ENCODE measurements at places on chromosomes 1 and 21.

DNA sequence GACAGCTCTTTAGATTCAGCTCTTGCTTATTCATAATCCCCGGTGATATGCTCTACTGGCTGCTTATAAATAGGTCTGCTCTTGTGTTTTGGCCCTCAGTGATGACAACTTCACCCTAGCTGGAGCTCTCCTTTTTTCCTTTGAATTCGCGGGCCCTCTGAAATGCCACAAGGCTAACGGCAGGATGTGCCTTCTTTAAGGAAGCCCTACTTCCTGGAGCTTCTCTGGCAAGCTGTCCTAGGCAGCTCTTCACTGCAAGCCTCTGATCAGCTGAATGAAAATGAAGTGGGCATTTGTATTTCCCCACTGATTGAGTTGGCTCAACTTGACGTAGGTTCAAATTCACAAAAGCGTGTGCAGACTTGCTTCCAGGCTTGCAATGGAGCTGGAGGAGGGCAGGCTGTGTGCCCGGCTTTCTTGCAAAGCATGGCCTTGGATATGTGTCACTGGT lies 22.2 kb downstream of the SGIP1 start:
- no peak for DNase-seq

- no peak for DNase-seq
Observed at GRCh38 chr1:983798-984475, 2.0 kb upstream of the PERM1 start.

DNA sequence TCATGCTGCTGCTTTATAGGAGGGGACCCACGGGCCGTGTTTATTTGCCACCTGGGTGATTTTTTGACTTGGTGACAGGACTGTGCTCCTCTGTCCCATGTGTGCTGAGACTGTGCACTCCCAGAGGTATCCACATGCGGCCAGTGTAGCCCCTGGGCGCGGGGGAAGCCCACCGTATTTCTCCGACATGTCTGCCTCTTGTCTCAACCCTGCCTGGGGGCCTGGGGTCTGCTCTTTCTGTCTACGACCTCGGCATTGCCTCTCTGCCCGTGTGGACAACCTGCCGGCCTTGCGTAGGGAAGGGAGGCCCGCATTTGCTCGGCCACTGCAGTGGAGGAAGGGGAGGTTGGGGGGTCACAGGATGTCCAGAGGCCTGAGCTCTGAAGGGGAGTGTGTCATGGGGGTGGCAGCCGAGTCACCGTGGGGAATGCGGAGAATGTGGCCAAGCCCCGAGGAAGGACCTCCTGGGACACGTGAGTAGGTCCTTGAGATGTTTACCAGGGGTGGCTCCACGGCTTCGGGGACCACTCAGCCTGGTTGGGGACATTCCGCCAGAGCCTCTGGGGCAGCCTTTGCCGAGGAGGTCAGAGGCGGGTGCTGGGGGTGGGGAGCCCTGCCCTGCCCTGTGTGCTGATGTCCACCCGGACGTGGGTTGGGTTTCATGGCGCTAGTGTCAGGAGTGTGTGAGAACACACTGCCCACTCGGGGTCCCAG lies 11.0 kb downstream of the PRKCZ start:
- DNase-seq = no peak

DNA sequence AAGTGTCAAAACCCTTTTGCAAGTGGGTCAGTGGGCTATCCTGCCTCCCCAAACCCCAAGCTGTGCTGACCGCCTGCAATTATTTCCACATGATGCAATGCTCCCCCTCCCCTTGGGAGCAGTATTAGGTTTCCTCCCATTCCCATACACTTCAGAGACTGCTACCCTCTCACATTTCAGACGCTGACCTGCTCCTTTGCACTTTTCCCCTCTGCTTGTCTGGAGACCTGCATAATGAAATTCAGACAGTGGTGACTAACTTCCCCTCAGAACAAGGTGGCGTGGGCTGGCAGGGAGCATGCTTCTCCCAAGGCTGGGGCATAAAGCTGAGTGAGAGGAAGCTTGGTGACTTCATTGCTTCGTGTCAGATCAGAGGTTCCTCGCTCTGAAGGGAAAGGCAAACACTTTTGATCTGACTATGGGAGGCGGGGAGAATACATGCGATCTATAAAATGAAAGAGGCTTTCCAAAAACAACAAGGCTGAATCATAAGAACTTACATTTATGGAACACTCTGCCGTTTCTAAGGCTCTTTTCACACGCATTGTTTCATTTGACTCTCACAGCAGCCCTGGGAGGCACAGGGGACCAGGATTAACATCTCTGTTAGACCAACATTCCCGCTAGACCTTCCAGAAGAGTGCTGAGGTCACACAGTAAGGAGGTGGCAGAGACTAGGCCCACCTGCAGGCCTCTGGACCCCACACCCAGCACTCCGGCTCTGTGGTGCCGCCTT lies 27.5 kb upstream of the ROR1 start:
- no peak for DNase-seq

DNA sequence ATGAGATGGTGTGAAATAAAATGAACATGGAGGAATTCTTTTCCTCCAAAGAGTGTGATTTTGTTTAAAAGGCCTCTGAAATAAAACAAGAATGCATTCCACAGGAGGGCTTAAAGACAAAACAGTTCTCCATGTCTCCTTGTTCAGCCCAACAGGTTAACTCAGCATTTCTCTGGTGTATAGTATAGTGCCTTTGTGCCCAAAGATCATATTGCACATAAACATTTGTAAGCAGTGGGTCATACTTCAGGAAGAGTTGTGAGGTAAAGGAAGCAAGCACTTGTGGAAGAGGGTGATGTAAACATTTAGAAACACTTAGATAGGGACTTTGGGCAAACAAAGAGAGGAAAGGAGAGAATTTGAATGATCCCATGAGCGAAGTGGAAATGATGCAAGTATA lies 433.9 kb downstream of the SIPA1L2 start:
- no peak for DNase-seq

DNA sequence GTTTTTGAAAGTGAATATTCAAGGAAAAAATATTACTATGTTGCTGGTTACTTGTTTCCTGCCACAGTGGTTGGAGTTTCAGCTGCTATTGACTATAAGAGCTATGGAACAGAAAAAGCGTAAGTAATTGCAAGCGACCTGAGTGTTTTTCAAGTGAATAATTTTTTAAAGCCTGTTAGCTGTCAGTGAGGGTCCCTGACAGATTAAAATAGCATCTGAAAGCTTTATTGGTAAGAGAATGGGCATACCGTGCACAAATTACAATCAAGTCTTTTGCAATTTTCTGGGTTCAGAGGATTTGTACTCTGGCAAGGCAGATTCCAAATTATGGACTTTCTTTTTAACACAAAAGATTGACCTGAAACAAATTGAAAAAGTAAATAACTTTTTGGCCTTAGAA lies 169.7 kb downstream of the ADGRL2 start:
- no peak for DNase-seq

GRCh38 chr1:203691447-203691846 lies 64.8 kb downstream of the ATP2B4 start:
- no peak for DNase-seq

- DNase-seq = no peak
Observed at GRCh38 chr1:200165493-200166220, 138.1 kb downstream of the NR5A2 start.

DNA sequence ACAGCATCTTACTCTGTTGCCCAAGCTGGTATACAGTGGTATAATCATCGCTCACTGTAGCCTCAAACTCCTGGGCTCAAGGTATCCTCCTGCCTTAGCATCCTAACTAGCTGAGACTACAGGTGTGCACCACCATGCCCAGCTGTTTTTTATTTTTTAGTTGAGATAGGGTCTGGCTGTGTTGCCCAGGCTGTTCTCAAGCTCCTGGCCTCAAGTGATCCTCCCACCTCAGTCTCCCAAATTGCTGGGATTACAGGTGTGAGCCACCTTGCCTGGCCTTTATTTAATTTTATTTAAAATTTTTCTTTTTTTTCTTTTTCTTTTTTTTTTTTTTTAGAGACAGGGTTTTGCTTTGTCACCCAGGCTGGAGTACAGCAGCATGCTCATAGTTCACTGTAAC lies 9.2 kb downstream of the MAP7D1 start:
- no peak for DNase-seq

GRCh38 chr1:1197551-1198422 lies 8.6 kb downstream of the TNFRSF18 start:
- no peak for DNase-seq

DNA sequence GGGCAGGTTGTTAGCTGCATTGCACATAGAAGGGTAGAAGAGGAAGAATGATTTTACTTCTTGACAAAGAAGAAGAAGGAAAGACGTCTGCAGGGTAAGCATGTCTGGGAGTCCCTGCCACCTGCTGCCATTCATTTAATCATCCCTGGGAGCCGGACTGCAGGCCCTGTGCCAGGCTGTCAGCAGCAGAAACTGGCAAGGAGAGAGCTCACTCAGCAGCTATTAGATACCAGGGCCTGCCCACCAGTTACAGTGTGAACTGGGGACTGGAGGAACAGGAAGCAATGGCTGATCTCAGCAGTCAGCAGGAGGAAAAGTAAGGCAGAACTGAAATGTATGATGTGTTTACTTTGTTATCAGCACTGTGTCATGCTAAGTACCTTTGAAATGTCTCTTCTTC lies 75.7 kb upstream of the C1orf87 start:
- DNase-seq = no peak

DNA sequence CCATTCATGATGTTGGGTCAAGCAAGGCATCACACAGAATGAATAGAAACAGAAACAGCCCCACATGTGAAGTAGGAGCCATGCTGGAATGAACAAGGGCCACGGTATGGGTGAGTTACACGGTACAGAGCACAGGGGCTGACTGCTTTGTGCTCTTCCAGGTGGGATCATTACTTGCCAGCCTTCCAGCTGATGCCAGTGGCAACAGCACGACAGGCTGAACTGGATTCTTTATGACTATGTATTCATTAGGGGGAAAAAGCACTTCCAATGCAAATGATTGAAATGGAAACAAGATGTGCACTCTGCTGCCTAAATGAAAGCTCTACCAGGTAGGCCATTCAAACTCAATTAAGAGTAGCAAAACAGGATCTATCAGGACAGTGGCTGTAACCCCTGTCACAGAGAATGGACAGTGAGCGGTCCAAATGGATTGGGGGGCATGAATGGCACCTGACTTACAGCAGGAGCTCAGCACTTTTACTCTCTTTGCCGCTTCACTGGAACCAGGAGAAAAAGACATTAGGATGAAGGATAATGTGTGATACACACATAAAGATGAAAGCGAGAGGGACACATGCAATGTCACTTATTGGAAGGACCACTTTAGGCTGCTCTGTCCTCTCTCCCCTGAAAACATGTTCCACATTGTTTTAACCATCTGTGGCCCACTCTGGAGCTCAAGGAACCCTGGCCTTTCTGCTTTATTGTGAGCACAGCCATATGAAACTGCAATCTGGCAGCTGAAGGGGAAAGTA lies 23.4 kb upstream of the IRF2BP2 start:
- no peak for DNase-seq

GRCh38 chr1:242827538-242827937 lies 303.0 kb upstream of the PLD5 start:
- DNase-seq = no peak

DNA sequence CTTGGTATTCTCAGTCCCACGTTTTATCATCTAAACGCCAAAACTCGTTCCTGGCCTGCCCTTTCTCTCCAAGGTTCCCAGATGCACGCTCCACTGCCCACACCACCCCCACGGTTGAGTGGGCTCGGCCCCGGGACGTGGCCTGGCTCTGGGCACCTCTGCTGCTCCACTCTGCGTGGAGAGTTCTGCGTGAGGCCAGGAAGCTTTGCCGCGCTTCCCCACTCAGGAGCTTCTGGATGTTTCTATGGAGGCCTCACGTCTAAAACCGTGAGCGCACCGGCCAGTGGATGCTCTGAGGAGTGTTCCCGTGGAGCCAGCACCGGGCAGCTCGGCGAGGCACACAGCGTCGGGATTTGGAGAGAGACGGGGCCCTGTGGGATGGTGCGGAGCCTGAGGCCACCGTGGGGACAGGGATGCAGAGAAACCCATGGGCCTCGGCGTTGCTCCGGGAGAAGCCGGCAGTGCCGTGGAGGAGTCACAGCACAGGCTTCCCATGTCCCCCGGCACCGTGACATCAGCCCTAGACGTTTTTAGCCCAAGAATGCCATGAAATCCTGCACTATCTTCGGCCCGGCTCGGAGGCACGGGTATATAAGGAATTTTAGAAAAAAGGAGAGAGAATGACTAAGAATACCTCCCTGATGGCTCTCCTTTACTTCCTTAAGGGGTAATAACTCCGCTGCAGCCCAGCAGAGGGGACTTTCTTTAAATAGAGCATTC lies 125.9 kb downstream of the PRDM16 start:
- no peak for DNase-seq

- DNase-seq = no peak
Observed at GRCh38 chr21:46424039-46424591, 34.6 kb upstream of the DIP2A start.

DNA sequence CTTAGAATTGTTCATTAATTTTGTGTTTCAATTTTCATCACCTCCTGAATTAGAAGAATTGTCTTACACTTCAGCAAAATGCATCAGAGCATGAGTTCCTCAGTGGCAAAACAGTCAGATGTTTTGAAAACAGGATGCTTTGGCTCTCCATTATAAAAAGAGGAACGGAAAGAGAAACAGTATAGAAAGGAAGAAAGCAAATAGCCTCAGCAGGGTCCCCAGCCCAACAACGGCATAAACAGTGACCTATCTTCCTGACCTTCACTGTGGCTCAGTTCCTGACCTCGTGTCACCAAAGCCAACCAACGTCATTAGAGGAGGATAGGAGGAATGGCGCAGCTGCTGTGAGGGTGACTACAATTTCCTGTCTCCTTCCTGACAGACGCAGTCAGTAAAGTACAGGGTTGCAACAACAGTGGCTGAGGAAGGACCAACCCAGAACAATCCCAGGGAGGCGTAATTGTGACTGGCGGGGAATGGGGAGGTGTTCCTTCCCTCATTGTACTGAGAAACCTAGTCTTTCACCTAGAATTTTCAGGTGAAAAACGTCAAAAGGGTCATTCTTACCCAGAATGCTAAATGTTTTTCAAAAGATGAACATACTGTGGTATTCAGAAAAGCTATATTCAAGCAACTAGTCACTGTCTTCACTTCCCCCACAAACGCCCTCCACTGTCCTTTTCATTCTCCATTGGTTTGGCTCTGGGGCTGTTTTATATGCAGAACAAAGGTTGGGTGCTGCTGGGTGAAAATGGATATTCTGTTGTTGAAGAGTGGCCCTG lies 197.9 kb upstream of the SGIP1 start:
- DNase-seq = peak; percentile 17

DNA sequence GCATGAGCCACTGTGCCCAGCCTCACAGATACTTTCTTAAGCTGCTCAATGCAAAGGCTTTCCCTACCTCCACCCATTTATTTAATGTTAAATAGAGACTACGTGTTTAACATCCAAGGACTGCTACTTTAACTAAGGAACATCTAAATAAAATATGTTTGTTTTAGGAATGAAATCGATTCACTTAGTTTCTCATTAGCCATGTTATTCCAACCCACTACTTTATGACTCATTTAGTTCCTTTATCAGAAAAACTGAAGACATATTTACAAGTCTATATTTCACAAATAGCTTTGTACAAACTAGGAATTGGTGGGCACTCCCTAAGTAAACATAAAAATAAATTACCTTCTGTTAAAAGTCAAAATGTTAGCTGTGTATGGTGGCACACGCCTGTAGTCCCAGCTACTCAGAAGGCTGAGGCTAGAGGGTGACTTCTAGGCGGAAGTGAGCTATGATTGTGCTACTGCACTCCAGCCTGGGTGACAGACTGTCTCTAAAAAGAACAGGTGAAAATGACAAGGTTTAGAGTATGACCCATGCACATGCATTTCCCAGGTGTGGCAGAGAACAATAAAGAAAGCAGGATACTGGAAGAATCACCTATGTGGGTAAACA lies 39.9 kb upstream of the AK4 start:
- no peak for DNase-seq

- no peak for DNase-seq
Observed at GRCh38 chr1:209567698-209568175, 15.8 kb upstream of the CAMK1G start.

- no peak for DNase-seq
Observed at GRCh38 chr1:53298045-53298637, 29.7 kb downstream of the LRP8 start.

GRCh38 chr1:226406401-226406881 lies 1.5 kb downstream of the PARP1 start:
- no peak for DNase-seq

All from stimulated activated CD4-positive, alpha-beta T cell treated with anti-CD3 and anti-CD28 coated beads, Interleukin-1b, Interleukin-23, amount 100 ng/mL, for 1 hour (primary cell).